NCI-H1930 (cell line): ENCODE measurements at places on chromosomes 6 and 20.
A peak's percentile ranks its signal among the peaks of the same experiment; 100 is the strongest.

DNA sequence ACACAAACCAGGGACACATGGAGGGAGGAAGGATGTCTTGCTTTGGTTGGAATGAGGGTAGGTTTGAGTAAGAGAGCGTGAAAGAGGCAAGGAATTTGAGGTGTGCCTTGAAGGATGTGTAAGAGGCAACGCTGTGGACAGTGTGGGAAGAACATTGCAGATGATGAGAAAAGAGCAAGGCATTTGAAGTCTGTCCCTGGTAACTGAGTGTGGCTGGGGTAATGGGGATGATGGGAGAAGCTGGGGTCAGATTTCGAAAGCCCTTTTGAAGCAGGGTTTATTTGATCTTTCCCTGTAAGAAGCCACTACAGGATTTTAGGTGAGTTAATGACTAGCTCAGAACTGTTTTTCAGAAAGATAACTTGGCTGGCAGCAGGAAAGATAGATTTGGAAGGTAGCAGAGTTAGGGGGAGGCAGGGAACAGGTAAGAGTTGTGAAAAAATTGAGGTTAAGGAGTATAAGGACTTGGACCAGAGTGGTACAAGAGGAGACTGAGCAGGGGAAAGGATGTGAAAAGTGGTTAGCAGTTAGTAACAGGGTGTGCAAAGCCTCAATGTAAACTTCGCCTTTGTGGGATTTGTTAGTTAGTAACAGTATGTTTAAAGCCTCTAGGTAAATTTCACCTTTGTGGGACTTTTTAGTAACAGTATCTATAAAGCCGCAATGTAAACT is 17.7 kb downstream of the UTRN start:
- no peak for DNase-seq

- peak; percentile 43 for DNase-seq
Measured at GRCh38 chr6:129996387-129996786, 22.0 kb upstream of the L3MBTL3 start.

DNA sequence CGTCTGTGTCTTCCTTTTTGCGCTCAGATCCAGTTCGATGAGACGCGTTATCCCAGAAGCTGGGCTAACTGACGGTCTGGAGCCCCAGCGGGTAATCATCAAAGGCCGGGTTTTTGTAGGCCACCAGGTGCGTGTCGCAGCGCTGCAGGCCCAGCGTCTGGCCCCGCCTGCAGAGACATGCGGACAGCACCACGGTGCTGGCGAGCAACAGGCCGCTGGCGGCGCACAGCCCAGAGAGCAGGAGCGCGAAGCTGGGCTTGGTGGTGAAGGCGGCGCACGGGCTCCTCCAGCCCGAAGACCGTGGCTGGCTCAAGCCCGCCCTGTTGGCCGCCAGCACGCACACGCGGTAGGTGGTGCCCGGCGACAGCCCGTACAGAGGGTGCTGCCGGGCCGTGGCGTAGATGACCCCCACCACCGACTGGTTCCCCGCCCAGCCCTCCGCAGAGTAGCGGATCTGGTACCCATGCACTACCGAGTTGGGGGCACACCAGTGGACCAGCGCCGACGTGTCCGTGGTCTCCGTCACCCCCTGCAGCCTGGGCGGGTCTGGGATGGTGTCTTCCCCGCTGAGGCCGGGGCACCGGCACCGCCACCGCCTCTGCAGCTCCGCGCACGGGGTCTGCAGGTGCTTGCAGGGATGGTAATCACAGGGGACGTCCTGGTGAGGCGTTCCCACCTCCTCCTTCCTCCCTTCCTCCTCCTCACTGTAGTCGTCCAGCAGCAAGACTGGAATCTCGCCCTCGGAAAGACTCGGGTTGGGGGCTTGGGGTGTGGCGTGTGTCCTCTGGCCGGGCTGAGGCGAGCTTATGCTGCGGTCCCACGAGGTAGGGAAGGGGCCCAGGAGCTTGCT is 12.7 kb downstream of the LRRN4 start:
- DNase-seq, result no peak

DNA sequence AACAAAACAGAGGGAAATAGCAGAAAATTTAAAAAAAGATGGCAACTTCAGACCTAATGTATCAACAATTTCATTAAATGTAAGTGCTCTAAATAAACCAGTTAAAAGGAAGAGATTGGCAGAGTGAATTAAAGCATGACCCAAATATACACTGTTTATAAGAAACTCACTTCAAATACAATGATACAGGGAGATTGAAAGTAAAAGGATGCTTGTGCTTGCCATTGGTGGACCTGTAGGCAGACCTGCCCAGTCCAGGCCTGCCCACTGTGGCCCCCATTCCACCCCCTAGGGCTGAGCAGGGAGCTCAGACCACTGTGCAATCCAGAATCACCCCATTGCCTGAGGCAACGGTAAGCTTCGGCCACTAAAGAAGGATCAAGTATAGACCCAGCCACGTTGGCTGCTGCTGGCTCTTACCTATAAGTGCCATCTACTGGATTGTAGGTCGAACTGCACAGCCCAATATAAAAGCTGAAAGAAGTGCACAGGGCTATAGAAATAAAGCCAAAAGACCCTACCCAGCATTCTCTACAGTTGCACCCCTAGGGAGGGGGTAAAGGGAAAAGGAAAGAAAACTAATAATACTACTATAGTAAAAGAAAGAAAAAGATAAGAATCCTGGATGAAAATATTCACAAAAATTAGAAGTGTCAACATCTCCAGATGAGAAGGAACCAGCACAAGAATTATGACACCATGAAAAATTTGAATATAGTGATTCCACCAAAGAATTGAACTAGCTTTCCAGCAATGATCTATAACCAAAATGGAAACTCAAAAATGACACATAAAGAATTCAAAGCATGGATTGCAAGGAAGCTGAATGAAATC is 36.1 kb downstream of the PSMB1 start:
- peak; percentile 39 for DNase-seq

- peak; percentile 43 for DNase-seq
Measured at GRCh38 chr6:109977791-109978173, 329 bp upstream of the GPR6 start.

GRCh38 chr6:11938285-11938890 is 73.7 kb upstream of the HIVEP1 start:
- DNase-seq, result no peak

- peak; percentile 50 for DNase-seq
Measured at GRCh38 chr20:1225263-1225782, 521 bp upstream of the RAD21L1 start.

DNA sequence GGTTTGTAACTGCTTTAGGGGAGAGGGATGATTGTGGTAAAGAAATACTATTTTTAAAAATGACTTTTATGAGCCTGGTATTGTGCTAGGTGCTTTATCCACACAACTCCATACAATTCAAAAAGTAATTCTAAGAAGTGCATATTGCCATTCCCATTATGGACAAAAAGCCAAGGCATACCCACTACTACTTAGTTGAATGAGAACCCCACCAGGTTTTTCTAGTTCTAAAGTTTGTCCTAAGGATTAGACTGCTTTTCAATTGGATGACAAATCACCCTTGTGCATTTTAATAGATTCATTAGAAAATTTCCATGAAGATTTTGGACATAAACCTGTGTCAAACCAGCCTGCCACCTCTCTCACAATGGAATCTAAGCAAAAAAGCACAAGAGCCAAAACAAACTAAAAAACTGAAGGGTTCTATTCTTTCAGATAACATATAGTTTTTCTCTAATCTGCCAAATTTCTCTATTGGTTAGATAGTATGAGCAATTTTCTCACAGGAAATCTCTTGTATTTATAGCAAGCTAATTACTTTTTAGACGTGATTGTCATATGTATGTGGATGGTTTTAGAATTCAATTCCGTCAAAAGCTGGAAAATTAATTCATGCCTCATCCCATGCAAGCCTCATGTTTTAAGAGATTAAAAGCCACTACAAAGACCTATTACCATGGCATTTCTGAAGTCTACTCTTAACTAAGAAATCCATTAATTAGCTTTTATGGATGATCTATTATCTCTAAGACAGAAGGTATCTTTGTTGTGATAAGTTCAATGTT is 325.5 kb downstream of the RNGTT start:
- no peak for DNase-seq

- DNase-seq, result no peak
Measured at GRCh38 chr6:116191881-116192280, 62.0 kb downstream of the TSPYL4 start.

DNA sequence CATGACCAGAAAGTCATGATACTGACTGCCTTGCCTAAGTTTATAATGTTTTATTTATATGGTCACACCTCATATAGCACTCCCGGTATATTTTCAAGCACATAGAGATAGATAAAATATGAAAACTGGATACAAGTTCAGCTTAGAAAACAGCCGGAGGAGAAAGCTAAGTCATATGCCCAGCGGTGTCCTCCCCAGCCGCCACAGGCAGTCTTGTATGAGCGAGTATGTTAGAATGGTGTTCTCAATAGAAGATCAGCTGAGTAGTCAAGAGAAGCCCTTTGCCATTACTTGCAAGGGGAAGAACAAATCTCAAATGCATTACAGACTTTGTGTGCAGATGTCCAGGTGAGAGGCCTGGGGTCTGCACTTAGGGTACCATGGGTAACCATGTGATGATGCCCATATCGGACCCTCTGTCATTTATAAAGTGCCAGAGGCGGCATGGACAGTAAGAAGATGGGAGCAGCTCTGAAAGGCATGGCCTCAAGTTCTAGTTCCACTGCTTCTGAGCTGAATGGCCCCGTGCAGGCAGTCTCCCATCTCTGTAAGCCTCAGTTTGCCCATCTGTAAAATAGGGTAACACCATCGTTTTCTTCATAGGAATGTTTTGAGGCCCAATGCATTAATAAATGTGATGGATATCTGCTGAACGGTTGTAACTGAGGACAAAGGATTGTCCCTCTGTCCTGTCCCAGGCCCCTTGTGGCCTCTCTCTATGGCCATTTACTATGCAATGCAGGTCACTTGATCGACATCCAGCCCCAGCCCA is 195.7 kb upstream of the SNX9 start:
- no peak for DNase-seq

GRCh38 chr20:1505871-1506270 is 14.7 kb upstream of the SIRPB2 start:
- DNase-seq, result no peak
